CD8-positive, alpha-beta memory T cell (primary cell): ENCODE measurements at places on chromosomes 13 and 19. TPM values are rescaled to one million over a fixed set of nuclear protein-coding genes. Genes with fewer than 3 reads are reported as not detected.
A peak's percentile ranks its signal among the peaks of the same experiment; 100 is the strongest.

CD37 gene
- polyA plus RNA-seq: 188 TPM

DPF1 gene
- not detected for polyA plus RNA-seq

- DNase-seq: no peak
Measured at GRCh38 chr13:41398494-41399170, 58.7 kb upstream of the RGCC start.

DNA sequence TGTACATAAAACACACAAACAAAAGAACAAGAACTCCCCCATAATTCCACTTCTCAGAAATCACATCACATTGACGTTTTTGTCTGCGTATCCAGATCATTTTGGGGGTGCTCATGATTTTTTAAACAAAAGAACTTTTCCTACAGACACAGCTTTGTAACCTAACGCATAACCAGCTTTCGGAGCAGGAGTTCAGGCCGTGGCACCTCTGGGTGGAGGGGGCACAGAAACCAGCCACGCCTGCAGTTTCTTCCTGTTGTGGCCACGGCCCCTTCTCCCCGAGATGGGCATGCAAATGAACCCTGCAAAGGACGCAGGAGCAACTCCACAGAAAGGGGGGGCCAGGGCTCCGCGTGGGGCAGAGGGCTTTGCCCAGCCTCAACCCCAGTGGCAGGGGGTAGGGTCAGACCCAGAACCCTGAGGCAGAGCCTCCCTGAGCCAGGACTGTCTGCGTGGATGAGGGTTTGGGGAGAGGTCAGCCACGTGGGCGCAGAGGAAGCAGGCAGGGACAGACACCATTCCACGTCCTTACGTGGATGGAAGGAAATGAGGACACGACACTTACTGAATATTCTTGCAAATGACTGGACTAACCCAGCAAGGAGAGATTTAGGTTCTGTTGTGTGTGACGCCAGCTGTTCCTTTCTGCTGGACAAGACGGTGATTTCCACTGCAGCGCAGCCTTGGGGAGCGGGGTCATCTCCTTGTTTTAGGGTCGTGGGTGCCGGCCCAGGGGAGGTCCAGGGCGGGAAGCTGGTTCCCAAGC, 64.4 kb downstream of the RASA3 start:
- DNase-seq: no peak

- DNase-seq: no peak
Measured at GRCh38 chr13:40440990-40441820, 225.2 kb downstream of the FOXO1 start.

OR7A5 gene
- polyA plus RNA-seq: not detected

DNA sequence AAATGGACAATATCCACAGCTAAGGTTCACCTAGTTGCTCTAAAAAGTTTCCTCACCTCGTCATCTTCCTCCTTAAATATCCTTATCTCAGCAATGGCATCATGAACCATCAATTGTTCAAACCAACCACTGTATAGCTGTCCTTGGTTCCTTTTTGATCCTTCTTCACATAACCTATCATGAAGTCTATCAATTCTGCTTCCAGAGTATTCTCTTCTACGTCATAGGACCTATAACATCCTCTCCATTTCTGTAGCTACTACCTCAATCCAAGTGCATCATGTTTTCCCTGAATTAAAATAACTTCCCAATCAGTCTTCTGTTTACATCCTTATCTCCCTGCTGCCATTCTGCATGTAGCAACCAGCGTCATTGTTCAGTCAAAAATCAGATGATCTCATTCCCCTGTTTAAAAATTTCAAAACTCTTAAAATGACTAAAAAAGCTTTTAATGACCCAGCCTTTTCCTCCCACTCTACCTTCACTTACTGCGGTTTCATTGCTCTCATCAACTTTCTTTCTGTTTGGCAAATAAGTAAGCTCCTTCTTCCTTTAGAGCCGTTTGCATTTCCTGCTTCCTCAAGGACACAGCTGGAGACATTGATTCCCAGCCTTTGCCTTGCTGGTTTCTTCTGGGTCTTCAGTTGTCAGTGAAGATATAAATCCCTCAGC, 223.9 kb upstream of the MIR17HG start:
- DNase-seq: no peak

- no peak for DNase-seq
Measured at GRCh38 chr19:8446061-8446709, 1.4 kb downstream of the HNRNPM start.

SHISA7 gene
- polyA plus RNA-seq: not detected

DNA sequence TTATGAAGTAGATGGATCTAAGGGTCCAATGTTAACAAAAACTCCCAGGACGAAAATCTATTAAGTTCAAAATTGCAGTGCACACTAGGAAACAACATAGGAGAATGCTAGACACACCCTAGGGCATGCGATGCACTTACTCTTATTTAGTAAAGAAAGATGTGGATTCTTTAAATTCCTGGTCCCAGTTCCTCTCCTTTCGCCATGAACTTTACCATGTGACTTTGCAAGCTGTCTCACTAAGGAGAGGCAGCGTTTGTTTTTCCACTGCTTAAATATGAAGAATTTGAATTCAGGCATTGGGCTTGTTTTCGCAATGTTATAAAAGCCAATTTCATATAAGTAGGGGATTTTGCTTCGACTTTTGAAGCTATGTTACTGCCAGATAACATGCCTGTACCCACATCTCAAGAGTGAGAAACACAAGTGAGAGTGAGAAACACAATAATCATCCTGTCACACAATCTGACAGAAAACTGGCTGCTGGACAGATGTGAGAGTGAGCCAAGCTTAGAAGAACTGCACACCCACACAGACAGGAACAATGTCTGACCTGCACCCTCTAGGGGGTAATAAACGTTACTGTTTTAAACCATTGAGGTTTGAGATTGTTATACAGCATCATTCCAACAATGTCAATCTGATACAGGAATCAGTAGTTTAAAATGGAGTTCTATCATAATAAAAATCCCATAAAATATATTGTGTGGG, 1308.4 kb downstream of the SLITRK5 start:
- no peak for DNase-seq

HNRNPL gene
- 73.4 TPM for polyA plus RNA-seq

- no peak for DNase-seq
Measured at GRCh38 chr19:29690842-29691241, 24.2 kb downstream of the C19orf12 start.

- DNase-seq: no peak
Measured at GRCh38 chr13:114179087-114179658, at the start of gene CFAP97D2. Gene CFAP97D2, plus strand, starts transcription at chr13:114179257. Its CDS starts 74 bp downstream, at chr13:114179331.

DNA sequence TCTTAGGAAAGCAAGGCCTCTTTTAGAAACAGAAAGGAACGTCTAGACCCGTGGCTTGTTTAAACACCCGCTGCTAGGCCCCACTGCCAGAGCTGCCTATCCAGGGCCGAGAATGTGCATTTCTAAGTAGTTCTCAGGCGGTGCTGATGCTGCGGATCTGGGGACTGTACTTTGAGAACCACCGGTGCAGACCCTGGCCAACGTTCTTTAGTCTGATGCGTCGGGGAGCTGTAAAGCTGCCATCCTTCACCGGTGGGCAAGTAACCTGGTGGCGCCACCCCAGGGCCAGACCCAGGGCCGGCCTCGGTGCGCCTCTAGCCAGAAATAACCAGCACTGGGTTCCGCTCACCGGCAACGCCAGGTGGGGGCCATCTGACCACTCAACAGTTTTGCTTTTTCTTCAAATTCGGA, 47.1 kb downstream of the TGDS start:
- peak; percentile 22 for DNase-seq
